Renal pelvis (tissue), 12 donors: ENCODE measurements at places on chromosomes 13 and 19.

GRCh38 chr19:43781630-43782310, 997 bp upstream of the KCNN4 start:
- no peak for DNase-seq

GRCh38 chr13:58598241-58598640, 966.7 kb downstream of the PCDH17 start:
- DNase-seq = no peak

DNA sequence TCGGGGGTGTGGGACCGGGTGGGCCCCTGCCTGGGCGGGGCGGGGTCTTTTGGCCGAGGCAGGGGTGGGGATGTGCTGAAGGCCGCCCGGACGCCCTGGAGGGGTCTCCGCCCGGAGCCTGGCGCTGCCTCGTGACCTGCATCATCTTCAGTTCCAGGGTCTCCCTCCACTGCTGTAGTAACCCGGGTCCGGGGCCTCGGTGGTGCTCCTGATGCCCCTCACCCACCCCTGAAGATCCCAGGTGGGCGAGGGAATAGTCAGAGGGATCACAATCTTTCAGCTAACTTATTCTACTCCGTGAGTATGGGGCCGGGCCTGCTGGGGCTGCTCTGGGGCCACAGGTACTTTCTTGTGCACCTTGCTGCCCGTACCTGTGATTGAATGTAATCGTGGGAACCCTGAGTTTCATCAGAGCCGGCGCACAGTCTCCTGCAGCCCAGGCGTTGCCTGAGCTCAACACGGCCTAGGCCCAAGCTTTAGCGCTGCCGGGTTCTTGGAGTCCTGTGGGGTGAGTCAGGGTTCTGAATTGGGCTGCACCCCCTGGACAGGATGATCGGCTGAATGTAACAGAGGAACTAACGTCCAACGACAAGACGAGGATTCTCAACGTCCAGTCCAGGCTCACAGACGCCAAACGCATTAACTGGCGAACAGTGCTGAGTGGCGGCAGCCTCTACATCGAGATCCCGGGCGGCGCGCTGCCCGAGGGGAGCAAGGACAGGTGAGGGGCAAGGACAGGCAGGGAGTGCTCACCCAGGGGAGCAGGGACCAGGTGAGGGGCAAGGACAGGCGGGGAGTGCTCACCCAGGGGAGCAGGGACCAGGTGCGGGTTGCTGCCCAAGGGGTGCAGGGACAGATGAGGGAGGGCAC, 10.5 kb downstream of the PEAK3 start:
- DNase-seq = no peak

DNA sequence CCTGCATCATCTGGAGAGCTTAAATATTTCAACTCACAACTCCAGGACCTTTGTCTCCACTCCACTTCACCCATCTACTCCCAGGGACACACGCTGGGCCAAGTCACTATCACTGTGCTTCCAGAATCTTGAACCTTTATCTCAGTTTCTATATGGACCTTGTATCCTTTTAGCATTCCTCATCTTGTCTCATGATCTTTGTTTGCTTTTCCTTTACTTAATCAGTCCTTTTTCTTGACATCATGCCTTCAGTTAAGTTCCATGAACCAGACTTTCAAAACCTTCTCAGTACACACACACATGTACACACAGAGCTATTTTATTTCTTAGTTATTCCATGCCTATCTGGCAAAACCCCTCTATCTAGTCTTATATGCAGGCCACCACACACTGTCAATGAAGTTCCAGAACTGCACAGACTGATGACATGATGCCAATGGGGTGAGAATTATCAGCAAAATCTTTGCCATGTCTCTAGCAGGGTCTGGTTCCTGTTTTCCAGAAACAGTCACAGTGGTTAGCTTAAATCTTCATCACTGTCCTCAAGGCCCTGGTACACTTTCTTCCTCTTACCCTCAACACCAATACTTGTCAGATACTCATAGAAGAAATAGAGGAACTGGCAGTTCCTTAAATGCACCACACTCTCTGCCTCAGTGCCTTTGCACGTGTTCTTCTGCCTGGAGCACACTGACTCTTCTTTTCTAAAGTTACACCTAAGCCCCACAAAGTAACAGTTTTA, 77.6 kb upstream of the STARD13 start:
- no peak for DNase-seq

- DNase-seq = no peak
Observed at GRCh38 chr13:20711301-20712044, 8.0 kb downstream of the IL17D start.

- DNase-seq = no peak
Observed at GRCh38 chr13:106660746-106661625, 93.0 kb upstream of the ARGLU1 start.

DNA sequence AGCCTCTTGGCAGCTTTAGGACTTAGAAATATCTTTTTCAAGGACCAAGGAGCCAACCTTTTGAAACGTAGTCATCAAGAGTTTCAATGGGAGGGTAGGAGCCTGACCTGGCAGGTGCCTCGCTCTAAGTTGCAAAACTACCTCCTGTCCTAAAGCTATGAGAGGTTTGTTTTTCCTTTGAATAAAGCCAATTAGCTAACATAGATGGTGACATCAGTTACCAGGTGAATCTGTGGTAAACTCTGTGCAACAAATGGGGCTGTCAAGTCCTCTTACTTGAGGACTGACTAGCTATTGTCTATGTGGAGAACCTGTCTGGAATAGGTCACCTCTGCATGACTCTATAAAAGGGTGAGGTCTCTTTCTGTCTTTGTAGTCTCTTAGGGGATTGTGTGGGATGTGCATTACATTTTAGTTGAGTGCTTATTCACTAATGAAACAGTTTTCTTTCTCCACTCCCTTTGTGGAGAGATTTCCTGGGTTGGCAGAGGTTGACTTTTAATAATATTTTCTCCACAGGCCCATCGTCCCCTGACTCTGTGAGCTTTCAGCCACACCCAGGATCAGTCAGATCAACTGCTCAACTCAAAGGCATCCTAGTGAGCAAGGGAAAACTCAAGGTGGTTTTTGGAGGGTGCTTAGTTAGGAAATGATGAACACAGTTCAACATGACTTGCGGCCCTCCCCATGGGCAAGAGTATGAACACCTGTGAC, 9.9 kb downstream of the ARL11 start:
- no peak for DNase-seq

DNA sequence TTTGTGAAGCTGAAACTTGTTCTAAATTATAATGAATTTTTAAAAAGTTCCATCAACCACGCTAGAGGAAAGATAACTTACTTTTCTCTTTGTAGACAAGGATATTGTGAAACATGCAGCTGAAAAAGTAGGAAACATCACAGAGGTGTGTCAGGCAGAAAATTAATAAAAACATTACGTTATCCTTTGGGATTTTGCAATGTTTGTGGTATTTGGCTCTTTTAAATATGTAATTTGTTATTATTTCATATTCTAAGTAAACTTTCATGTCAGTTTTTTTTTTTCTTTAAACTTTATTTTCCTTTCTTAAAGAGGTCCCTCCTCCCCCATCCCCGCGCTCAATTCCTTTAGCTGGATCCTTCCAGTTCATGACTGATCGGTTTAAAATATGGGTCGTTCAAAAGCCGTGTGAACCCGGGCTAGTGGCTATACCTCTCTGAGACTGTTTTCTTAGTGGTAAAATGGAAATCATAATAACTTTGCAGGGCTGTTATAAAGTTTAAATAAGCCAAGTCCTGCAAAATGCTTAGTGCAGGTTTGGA, 740 bp upstream of the CCDC61 start:
- no peak for DNase-seq

- DNase-seq = no peak
Observed at GRCh38 chr13:21595546-21595822, 8.5 kb downstream of the MICU2 start.

DNA sequence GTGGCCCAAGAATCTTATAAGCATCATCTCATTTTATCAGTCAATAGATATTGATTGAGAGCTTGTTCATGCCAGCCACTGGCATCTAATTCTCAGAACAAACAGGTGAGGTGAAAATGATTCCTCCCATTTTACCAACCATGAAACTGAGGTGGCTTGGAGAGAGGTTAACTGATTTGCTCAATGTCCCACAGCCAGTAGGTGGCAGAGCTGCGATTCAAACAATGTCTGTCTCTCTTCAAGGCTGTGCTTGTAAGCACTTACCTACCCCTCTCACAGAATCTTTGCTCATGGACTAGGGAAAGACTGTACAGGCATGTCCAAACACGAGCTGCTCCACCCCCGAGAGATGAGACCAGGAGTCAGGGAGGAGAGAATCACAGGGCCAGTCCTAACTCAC, 21.5 kb upstream of the GSX1 start:
- no peak for DNase-seq

GRCh38 chr13:99083981-99084380, 106.1 kb upstream of the DOCK9 start:
- DNase-seq = no peak

DNA sequence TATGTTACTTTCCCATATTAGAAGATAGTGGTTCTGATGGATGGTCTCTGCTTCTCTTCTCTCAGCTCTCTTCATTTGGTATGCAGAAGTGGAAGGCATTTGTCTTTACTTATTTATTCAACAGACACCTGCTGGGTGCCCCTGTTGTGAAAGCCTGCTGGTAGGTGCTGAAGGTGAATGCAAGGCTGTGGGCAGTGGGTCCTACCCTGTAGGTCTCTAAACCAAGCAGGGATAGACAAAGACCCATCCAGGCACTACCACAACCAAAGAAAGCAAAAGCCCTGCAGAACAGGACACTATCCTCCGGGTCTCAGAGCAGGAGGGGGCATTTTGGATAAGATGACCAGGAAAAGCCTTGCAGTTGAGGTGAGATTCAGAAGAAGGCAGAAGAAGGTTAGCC, 106.1 kb downstream of the STARD13 start:
- DNase-seq = no peak

DNA sequence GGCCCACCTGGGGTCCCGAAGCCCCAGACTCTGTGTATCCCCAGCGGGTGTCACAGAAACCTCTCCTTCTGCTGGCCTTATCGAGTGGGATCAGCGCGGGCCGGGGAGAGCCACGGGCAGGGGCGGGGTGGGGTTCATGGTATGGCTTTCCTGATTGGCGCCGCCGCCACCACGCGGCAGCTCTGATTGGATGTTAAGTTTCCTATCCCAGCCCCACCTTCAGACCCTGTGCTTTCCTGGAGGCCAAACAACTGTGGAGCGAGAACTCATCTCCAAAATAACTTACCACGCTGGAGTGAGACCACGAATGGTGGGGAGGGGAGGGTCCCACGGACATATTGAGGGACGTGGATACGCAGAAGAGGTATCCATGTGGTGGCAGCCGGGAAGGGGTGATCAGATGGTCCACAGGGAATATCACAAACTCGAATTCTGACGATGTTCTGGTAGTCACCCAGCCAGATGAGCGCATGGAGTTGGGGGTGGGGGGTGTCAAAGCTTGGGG, 1.0 kb upstream of the ICAM5 start:
- DNase-seq = no peak

DNA sequence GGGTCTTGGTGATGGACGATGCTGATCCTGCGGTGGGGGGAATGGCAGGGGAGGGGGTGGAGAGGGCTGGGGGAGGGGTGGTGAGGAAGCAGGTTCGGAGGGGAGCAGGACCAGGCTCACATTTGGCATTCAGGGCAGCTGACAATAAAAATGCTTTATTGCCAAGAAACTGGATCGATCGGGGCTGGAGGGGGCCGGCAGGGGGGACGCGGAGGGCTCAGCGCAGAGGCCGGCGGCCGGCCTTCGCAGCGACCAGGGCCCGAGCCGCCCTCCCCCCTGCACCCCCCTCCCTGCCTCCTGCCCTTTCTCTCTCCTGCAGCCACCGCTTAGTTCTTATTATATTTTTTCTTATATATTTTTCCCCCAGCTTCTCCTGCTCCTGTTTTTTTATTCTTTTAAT, 18.1 kb upstream of the POU2F2 start:
- DNase-seq = no peak

DNA sequence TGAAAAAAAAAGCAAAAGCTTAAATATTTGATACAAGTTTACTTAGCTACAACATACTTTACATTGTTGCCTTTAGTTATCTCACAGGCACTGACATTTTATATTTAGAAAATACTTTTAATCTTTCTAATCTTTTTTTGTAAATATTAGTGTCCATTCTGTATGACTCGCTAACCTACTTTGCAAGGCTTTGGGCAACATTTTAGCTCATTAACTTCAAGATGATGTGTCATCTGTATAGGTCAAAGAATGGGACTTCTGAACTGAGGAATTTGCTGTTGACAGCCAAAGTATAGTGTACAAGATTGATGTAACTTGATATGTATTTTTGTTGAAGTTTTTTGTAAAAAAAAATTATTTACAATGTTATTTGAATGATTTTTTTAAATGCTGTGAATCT, 2.7 kb upstream of the C1QTNF9 start:
- DNase-seq = no peak

DNA sequence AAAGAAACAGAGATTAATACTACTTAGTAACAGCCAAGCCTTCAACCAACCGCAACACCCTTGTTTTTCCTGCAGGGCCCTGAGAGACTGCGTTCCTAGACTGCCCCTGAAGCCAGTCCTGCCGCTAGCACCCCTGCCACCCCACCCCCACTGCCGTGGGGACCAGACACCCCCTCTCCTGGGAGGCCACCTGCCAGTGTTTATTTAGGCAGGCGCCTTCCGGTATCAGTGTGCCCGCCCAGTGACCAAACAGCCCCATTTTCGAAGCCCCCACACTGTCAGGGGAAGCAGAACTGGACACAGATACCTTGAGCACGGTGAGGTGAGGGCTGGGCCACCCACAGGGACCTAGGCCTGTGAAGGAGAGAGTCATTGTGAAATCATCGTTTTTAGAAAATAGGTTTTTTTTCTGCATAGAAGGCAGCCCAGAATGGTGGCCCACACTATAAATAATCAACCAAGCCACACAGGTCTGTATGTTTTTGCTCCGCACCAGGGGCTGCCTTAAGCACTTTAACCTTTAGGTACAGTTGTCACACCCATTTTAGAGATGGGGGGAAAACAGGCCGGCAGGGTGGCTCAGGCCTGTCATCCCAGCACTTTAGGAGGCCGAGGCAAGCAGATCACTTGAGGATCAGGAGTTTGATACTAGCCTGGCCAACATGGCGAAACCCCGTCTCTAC, 3.5 kb upstream of the TLE5 start:
- no peak for DNase-seq

- no peak for DNase-seq
Observed at GRCh38 chr19:47111682-47112165, 1.9 kb downstream of the ZC3H4 start.
